ENCODE measurements at places on chromosomes 5 and 9.

DNA sequence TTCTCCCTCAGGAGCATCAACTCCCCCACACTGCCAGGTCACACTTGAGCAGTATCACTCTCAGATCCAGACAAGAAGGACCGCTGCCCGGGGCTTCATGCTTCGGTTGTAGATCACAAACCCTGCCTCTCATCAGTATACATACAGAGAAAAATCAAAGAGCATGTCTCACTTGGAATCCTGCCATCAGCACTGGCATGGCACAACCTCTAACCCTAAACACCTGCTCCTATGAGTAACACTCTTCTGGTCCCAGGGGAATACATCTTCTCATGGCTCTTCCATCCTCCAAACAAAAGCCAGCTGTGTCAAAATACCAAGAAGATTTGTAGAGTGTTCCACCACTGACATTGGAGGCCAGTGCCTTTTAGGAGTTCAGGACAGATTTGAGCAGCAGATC, 84.8 kb upstream of the MIER3 start:
- DNase-seq: no peak

DNA sequence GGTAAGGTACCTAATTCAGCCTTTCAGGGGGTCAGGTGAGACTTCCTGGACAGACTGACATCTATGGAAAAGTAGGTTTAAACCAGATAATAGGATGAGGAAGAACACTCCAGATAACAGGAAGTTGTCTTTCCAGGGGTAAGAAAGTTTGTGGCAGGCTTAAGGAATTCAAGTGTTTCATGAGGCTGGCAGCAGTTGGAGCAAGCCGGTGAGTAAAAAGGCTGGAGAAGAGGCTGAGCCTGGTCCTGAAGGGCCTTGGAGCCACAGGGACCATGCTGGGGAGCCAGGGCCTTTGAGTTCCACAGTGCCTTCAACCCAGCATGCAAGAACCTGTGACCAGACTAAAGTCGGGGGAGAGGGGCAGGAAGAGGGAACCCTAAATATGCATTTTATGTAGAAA, 353.4 kb downstream of the SPOCK1 start:
- no peak for DNase-seq

DNA sequence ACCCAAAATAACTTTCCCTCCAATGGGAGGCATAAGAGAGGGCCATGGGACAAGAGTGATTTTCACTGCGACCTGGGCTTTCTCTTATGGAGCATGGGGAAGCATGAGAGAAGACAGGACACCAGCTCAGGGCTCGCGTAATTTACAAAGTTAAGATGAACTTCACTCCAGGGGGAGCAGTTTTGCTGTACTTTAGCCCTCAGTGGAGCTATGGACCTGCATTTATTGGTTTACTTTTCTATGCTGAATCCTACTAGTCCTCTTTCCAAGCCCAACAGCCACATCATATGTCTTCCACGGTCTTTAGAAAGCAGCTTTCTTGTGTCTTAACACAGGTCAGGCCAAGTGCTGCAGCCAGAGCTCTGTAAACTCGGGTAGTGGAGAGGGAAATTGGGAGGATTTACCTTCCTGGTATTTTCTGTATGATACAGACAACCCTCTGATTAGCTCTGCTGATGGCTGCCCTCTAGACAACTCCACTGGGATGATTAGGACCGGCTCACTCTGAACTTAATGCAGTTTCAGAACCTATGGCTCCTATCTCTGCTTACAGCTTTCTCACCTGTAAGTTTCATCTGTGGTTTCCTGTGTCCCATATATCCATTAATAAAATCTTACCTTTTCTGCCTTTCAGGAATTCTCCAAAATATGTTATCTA, 581.0 kb upstream of the RORB start:
- DNase-seq: no peak

DNA sequence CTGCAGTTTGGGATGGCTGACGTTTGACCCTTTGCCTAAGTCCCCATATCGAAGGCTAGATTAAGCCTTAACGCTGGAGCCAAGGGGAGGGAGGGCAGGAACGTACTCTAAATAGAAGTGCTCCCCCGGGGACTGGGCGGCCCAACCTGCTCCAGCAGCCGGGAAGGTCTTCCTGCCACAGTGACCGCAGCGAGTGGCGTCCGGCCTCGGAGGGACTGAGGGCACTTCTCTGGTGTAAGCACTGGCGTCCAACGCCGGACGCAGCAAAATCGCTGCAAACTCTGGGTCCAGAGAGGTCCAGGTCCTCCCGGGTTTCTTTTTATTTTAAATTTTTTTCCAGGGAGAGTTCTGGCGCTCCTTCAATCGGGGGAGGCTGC, 505 bp upstream of the ACER2 start:
- no peak for DNase-seq

DNA sequence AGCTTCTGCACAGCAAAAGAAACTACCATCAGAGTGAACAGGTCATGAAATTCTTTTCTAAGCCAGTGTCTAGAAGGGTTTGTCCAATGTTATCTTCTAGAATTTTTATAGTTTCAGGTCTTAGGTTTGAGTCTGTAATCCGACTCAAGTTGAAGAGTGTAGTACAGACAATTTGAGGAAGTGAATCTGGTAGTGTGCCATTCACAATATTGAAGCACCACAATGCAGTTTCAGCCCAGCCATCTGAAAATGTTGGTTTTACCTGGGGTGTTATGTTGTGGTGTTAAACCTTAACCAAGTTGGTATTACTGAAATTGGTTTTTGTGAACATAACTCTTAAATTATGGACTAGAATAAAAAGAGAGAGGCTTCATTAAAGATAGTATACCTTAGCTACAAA, 77.2 kb downstream of the ADAMTS16 start:
- DNase-seq: no peak
